ENCODE measurements at places on chromosomes 5 and 9. TPM values are rescaled to one million over a fixed set of nuclear protein-coding genes. Genes with fewer than 3 reads are reported as not detected.

The CYLC2 gene
- not detected for polyA plus RNA-seq

The CTNNAL1 gene
- polyA plus RNA-seq = 18.0 TPM

The PDE6A gene
- polyA plus RNA-seq = not detected

The MAP3K1 gene
- polyA plus RNA-seq = 20.1 TPM

The PDE4D gene
- polyA plus RNA-seq = 5.7 TPM

The CTXN3 gene
- not detected for polyA plus RNA-seq
